ENCODE measurements at places on chromosomes 3 and 15.
A peak's percentile ranks its signal among the peaks of the same experiment; 100 is the strongest.

DNA sequence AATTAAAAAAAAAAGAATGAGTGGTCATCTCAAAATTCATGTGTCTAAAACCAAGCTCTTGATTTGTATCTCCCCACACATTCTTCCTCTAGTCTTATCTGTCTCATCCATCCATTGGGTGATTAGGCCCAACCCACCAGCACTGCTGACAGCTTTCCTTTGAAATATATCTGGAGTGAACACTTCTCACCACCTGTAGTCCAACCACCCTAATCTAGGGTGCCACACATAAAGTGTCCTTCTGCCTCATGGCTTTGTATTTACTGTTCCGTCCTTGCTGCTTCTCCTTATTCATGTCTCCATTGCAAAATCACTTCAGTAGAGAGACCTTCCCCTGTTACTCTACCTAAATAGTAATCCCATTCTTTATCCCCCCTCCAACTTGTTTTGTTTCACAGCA lies 82.4 kb upstream of the PTX3 start:
- DNase-seq: no peak

- DNase-seq: no peak
Observed at GRCh38 chr3:131484496-131485111, 18.2 kb downstream of the MRPL3 start.

GRCh38 chr3:157190380-157190872 lies 30.5 kb upstream of the CCNL1 start:
- DNase-seq: no peak

DNA sequence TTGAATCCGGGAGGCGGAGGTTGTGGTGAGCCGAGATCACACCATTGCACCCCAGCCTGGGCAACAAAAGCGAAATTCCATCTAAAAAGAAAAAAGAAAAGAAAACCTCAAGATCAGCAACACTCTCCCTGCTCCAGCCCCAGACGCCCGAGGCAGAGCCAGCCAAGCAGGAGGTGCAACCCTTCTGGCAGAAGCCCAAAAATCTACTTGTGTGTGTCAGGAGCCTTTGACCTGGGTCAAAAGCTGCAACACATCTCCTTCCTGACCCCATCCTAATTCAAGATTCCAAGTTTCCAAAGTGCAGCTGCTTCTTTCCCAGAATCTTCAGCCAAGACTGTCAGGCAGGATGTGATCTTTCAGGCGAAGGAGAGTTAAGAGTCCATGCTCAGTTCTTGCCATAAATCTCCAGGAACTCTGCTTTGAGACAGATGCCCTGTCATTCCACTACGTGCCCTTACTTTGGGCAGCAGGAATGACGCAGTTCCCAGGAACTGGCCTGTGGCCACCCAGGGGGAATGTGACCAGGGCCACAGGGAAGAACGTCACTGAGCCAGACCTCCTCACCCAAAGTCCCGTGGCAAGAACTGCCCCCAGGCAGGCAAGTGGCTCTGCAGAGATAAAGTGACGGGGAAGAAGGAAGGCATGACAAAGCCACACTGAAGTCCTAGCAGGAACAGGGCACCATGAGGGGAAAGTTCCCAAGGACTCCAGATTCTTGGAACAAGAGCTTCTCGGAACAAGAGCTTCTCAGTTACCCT lies 39.4 kb downstream of the SH3BP5 start:
- DNase-seq: no peak

DNA sequence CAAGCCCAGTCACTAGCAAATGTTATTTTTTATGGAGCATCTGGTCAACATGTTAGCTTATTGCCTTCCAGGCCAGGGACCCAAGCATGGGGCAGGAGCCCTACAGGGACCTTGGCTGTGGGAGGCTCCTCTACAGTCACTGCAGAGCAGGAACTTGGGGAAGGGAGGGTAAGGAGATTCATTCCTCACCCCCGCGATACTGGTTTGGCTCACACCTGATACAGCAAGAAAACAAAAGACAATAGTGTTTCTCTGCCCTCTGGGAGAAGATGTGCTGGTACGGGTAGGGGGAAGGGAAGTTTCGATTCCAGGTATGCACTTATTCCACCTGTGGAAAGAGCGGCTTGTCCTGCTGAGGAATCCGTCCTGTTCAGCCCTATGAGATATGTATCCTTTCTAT lies 77.6 kb downstream of the SLC12A8 start:
- DNase-seq: no peak

DNA sequence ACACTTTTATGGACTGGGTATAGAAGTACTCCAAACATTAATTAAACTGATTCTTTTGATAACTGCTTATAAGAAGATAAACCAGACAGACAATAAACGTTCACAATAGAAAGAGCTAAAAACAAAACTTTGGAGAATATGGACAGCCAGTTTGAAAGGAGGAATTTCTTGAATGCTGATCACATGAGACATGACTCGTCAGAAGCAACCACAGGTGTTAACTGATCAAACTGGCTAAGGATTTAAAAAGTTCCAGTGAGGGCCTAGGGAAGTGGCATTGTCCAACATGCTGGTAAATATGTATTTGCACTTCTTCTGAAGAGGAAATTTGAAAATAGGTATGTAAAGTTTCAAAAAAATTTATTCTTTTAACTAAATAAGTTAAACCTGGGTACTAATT lies 29.4 kb upstream of the AP3B2 start:
- no peak for DNase-seq

- no peak for DNase-seq
Observed at GRCh38 chr3:60746695-60747416, 504.4 kb downstream of the FHIT start.

GRCh38 chr3:171066206-171066605 lies 39.7 kb upstream of the SLC2A2 start:
- DNase-seq: no peak

DNA sequence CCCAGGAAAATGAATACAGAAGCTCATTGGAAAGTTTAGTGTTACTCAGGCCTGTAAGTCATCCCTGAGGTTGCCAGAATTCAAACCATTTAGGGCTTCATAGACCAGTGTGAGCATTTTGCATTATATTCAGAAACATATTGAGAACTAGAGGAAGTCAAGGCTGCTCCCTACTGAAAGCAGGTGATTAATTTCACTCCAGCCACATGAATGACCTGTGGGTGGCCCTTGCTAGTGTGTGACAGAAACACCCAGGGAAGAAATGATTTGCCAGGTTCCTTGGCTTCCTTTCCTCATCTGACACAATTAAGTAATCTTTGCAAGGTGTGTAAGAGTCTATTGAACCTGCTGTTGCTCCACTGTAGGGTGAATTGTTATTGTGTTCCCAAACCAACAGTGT lies 61.8 kb downstream of the GAP43 start:
- DNase-seq: no peak

GRCh38 chr3:32323604-32324003 lies 68.0 kb upstream of the CMTM7 start:
- no peak for DNase-seq

DNA sequence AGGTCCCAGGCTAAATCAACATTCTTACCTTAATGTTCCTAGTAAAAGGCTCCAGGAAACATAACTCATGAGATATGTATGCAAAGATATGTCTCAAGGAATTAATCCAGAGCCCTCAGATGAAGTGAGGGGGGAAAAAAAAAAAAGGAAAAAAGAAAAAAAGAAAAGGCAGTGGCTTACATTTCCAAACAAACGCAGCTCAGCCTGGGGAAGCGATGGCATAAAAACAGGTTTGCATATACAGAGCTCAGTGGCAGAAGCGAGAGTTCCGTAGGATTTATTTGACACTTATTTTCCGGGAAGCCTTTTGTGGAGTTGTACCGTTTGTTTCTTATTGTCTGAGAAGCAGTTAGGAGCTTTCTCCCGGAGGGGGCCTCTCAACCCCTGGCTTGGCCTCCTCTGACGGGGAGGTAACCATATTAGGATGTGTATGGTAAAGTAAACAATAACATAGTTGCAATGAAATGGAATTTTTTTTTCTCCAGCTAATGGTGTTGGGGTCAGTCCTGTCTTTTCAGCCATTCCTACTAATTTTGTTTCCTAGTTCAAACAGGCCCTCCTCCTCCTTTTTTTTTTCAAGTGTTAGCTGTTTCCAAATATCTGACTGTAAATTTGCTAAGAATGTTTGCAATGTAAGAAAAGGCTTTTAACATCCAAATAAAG lies 338.6 kb downstream of the FOXP1 start:
- DNase-seq: no peak

- no peak for DNase-seq
Observed at GRCh38 chr3:136956971-136957370, 812 bp upstream of the IL20RB start.

DNA sequence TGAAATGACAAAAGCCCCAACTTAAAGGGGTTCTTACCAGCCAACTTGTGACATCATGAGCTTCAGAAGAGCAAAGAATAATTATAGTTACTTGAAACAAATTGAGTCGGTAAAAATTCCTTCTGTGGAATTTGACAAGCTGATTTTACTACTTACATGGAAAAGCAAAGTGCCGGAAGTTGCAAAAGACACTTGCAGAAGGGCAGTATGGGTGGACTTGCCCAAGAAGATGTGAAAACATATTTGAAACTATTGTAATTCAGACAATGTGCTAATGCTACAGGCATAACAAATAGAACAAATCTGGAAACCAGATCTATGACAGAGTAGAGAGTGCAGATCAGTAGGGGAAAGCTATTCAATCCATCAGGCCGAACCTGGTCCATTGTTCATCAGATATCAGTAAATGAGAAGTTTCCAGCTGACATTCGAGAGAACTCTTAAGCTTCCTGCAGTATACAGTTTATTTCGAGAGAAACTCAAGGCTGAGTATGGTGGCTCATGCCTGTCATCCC lies 2.5 kb upstream of the KIF7 start:
- DNase-seq: no peak

DNA sequence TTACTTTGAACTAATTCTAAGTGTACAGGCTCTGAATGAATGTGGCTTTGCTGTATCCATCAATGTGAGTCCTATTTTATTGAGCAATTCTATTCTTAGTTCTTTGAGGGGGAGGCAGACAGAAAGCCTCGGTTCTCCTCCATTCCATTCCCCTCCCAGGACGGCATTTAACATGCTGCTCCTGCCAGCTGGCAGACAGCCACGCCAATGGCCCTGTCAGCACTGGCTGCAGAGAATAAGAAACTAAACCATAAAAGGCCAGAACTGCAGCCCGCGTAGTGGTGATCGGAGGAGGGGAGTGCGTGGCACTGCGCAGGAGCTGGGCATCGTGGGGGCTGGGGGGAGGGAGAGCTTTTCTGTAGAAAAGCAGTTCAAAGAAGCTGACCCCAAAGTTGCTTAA lies 76.0 kb upstream of the HACD2 start:
- no peak for DNase-seq

DNA sequence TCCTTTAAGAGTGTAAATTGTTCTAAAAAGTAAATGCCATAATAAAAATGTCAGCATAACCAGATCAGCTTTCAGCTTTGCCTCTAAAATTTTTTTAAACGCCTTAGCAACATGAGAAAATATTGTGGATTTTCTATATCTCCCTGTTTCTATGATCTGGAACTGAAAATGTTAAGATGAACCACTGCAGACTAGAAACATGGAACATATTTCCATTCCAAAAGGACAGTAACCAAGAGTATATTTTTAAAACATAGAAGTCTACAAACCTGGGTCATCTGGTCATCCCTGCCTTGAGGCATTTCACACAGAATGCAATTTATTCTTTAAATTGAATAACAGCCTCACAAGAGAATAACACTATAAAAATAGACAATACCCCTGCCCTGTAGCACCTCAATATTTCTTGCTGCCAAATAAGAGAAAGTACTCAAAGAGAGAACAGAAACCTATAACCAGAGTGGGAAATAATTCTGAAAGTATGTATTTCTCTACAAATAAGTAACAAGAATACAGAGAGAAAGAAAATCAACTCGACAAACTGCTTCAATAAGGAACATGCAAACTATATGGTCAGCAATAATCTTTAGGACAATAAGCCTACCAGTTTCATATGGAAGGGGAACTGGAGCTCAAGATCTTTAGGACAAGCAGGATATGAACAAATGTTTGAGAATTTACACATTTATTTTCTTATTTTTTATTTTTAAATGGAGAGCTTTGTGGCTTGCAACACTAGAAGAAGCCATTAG lies 949.0 kb downstream of the EPHA3 start:
- DNase-seq: no peak

- no peak for DNase-seq
Observed at GRCh38 chr15:39581242-39581792, 438 bp downstream of the THBS1 start.

DNA sequence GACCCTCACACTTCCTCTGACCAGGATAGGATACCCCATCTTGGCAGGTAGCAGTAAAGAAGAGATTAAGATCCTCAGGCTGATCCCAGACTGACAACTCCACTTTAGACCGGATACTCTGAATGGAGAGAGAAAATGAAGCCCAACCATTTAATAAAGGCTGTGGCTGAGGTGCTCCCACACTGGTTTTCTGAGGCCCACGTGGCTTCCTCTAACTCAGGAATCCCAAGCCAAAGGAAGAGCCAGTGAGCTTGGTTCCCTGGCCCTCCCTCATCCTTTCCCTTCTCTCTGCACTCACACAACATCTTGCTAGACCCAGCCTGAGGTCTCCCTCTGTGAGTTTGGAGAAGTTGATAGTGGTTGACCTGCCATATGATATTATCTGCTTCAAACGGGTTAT lies 78.1 kb downstream of the ITGB5 start:
- DNase-seq: no peak

- peak; percentile 0 for DNase-seq
Observed at GRCh38 chr3:48428572-48429316, 1.1 kb downstream of the PLXNB1 start.

DNA sequence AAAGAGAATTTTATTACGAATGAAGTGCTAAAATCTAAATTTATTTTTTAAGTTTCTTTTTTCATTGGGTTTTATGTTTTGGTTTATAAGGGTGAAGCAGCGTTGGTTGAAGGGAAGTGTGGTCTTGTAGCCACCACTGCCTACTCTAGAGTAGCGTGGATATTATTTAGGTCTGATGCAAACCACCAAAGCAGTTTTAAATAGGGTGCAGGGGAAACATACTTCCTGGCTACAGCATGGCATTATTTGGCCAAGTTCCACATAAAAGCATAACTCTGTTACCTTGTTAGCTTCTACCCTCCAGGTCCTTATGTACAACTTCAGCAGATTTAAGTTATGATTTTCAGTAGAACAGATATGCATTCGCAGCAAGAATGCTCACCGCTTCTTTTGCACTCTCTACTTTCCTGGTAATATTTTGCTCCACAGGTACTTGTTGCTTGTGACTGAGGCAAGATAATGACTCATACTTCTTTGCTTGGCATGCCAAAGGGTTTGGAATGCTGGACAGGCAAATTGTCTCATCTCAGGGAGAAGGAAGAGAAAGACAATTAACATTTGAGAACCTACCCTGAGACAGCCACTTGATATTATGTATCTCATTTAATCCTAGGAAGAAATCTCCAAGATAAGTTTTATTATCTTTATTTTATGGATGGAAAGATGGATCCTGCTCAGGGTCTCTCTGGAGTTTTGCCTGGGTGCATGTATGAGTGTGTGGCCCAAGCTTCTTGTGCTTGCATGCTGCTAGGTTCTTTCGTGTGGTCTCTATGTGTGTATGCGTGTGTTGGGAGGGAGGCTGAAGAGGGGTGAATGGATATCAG lies 5.4 kb downstream of the TGFBR2 start:
- no peak for DNase-seq

GRCh38 chr3:35745802-35746484 lies 106.6 kb downstream of the ARPP21 start:
- DNase-seq: no peak

- no peak for DNase-seq
Observed at GRCh38 chr3:185079625-185080024, 73.2 kb downstream of the C3orf70 start.

GRCh38 chr3:69422751-69423150 lies 36.9 kb upstream of the FRMD4B start:
- no peak for DNase-seq

GRCh38 chr3:10002951-10003350 lies 16.3 kb upstream of the EMC3 start:
- DNase-seq: no peak

Data from NCI-H187 (cell line).